ENCODE measurements at places on chromosomes 2 and 18.

GRCh38 chr18:23122334-23123229 lies 12.7 kb upstream of the CABLES1 start:
- DNase-seq = no peak

- DNase-seq = no peak
These were observed 74.3 kb downstream of the ICOS start for GRCh38 chr2:204010628-204011560.

GRCh38 chr2:38723173-38723572 lies 28.0 kb downstream of the SRSF7 start:
- no peak for DNase-seq

DNA sequence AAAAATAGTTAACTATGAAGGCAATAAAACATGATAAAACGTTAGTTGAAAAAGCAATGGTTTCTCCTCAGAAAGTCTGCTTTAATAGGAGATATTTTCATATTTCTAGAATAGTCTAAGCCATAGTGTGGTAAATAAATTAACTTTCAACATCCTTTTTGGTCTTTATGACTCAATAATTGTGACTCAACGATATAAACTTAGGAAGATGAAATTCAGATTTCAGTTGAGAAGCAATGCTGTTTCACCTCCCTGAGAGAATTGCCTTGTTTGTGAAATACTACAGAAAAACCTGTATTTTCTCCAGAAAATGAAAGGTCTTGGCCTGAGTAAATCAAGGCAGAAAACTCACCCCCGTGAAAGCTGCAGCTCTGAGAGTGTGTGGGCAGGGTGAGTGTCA lies 166.9 kb downstream of the ETAA1 start:
- no peak for DNase-seq

GRCh38 chr18:23933407-23933806 lies 81.1 kb upstream of the TTC39C start:
- no peak for DNase-seq

- no peak for DNase-seq
These were observed 57.5 kb downstream of the CXCR4 start for GRCh38 chr2:136060416-136060815.

DNA sequence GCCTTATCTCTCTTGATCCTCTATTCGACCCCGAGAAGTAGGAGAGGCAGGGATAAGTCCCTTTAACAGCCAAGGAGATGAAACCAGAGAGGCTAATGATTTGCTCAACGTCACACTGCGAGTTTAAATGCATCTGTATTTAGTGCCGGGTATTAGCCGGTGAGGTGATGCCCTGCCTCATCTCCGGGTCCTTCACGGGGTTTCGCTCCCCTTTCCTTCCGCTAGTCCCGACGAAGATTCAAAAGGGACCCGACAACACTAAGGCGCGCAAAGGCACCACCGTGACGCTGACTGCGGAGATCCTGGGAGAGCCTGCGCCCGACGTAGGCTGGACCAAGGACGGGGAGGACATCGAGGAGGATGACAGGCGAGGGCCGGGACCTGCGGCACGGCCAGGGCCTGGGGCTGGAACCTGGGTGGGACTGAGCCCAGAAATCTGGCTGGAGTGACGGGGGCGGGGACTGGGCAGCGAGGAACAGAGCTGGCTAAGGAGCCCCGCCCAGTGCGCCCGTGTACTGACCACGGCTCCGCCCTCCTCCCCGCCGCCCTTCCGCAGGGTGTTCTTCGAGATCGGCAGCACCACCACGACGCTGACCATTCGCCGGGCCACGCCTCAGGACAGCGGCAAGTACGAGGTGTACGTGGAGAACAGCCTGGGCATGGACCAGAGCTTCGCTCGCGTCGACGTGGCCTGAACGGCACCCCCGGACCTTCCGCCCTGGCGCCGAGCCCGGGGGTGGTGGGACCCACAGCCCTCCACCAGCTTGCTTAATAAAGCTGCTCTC lies 1.0 kb upstream of the GMPPA start:
- no peak for DNase-seq

GRCh38 chr2:74985978-74986609 lies 27.7 kb downstream of the POLE4 start:
- DNase-seq = no peak

DNA sequence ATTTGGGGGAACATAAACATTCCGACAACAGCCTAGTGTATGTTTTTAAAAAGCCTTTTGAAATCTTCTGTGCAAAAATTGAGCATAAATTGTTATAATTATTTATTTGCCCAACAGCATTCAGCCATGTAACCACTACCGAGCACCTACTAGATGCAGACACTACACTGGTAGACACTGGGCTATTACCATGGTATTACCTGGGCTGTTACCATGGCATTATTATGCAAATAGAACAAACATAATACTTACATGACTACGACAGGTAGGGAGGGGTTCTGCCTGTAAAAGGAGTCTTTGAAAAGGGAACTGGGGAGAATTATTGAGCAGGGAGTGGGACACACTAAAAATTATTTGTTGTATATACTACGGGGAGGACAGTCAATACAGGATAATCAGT lies 116.4 kb downstream of the MREG start:
- DNase-seq = no peak

- DNase-seq = no peak
These were observed 27.4 kb upstream of the ERCC3 start for GRCh38 chr2:127321303-127321702.

GRCh38 chr18:10197097-10197496 lies 257.3 kb upstream of the APCDD1 start:
- DNase-seq = no peak

DNA sequence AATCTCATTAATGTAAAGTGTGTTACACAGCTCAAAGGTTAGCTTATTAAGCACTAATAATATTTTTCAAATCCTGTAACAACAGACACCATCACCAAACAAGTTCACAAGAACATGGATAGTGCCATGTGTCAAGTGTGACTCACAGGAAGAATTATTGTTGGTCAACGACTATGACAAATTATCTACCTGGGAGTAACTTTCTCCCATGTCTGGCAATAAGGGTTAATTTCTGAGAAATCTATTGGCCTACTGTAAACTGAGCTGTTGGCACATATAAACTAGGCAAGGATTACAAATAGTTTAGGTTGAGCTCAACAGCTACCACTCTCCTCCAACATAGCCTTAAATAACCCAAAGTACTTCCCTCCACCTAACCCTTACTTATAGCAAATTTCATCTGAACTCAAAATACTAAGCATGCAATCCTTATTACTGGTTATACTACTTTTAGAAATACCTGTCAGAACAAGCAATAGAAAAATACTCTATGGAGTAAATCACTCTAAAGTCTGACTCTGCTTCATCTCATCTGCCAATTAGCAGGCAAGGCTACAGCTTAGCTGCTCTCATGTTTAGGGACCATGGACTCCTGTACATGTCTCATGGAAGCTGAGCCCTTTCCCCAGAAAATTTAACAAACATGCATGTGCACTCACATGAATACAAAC lies 223.0 kb downstream of the NBAS start:
- DNase-seq = no peak

DNA sequence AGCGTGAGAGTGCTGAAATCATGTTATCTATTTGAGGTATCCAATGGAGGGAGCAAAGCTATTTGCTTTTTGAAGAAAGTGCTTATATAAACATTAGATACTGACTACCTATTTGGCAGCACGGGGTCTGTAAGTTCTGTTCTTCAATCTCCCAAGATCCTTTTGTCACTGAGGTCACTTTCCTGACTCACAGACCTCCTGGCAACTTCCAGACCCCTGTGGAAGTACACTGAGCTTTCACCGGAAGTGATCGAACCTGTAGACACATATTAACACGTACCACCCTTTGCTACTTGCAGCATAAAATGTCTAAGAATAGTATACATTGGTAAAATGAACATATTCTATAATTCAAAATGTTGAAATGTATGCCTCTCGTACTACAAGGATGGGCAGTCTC lies 452.6 kb upstream of the ST6GAL2 start:
- DNase-seq = no peak

- no peak for DNase-seq
These were observed 270.7 kb upstream of the KLHL29 start for GRCh38 chr2:23114299-23114698.

- no peak for DNase-seq
These were observed 1.9 kb downstream of the CNGA3 start for GRCh38 chr2:98348066-98348561.

DNA sequence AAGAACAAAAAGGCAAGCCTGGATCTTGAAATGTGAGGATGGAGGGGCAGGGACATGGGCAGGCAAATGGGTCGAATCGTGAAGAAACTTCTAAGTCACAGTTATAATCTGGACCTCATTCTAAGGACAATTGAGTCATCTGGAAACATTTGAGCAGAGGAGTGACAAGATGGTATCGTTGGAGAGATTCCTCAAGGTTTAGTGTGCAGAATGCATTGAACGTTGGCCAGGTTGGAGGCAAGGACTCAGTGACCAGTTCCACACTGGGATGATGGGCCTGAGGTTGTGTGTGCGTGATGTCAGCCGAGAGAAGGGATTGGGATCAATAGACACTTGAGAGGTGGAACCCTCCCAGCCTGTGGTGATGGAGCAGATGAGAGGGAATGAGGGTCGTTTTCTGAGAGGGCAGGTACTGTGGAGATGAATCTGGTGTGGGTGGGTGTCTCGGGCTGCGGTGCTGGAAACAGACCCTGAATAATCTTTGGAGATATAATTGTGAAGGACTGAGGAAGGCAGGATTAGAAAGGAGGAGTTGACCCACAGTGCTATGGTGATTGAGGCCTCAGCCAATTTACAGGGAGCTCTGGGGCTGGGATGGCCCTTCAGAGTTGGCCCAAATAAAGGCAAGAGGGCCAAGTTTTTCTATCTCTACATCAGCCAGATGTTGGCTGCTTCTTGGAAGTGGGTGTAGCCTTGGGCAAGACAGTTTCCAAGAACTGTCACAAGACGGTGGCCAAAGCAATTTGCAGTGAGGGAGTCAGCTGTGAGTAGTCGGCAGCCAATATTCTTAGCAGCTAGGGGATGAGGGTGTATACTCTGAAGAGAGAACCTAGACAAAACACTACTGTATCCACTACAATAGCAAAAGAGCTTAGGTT lies 5.8 kb upstream of the ZNF532 start:
- DNase-seq = no peak

- no peak for DNase-seq
These were observed 178.5 kb upstream of the SESTD1 start for GRCh38 chr2:179443180-179443579.

- no peak for DNase-seq
These were observed 557.1 kb downstream of the TNS1 start for GRCh38 chr2:217445723-217446122.

GRCh38 chr18:29028560-29028959 lies 851.6 kb upstream of the CDH2 start:
- DNase-seq = no peak

- DNase-seq = no peak
These were observed 90.1 kb downstream of the DOK6 start for GRCh38 chr18:69490813-69491212.

- DNase-seq = no peak
These were observed 1.2 kb downstream of the GALNT5 start for GRCh38 chr2:157258520-157259326.

- DNase-seq = no peak
These were observed 257.0 kb downstream of the DPP10 start for GRCh38 chr2:114699423-114699944.

GRCh38 chr18:79432376-79433120 lies 36.8 kb downstream of the NFATC1 start:
- no peak for DNase-seq

DNA sequence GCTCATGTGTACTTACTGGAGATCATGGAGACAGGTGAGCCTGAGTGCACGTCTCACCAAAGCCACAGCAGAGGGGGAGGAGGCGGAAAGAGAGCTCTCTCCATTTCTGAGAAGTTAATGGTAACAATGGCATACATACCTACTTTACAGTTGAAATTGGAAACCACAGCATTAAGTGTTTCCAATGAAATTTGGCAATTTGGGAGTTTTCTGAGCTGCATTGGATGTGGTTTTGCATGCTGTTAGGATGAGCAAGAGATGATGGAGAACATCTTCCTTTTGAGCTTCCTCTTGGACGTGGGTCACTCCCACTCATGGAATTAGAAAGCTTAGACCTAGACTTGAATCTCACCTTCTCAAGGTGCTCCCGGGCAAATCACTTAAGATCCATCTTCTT lies 25.5 kb upstream of the IL37 start:
- no peak for DNase-seq

DNA sequence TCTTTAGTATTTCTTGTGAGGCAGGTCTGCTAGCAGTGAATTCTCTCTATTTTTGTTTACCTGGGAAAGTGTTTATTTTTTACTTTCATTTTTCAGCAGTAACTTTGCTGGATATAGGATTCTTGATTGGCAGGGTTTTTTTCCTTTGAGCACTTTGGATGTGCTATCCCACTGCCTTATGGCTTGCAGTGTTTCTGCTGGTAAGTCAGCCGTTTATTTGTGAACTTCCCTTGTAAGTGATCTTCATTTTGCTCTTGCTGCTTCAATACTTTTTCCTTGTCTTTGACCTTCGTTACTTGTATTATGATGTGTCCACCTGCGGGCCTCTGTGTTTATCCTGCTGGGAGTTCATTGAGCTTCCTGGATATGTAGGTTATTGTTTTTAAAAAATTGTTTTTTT lies 54.7 kb downstream of the SLC66A2 start:
- DNase-seq = no peak

GRCh38 chr2:71720596-71721361 lies 267.4 kb downstream of the DYSF start:
- DNase-seq = no peak
